Left lung (tissue), 14 donors: ENCODE measurements at places on chromosomes 16 and 17.

DNA sequence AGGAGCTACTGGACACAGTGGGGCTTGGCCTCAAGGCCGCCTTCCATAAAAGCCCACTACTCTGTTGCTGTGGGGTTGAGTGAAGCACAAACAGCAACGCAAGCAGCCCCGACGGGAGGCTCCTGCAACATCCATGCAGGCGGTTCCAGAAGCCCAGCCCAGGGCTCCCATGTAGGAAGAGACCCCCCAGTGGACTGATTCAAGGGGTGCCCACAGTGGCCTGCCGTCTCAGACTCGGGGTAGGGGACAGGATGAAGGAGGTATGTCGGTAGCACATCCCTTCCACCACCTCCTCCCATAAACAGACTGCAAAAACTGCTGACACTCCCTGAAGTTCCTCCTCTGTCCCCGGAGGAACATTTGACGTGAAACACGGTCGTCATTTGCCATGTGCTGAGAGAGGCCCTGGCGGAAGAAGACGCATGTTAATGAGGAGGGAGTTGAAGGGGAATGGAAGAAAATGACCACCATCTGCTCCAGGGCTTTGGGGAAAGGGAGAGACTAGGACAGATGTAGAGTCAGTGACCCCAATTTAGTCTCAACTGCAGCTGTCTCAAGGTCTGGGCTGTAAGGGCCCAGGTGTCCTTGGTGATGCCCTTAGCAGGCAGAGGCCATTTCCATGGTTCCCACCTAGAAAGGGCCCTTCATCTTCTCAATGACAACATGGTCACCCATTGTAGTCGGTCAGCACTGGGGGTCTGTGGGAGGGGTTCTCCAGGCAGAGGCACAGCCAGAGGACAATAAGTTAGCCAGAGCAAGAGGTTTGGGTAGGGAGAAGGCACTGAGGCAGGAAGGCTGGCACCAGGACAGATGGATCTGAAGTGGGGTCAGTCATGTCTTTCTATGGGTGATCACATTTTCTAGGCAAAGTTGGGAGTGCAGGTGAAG lies 200.6 kb downstream of the CPPED1 start:
- H3K27me3 ChIP-seq = no peaks in the 10 kb centered on the region
- no peaks in the 10 kb centered on the region for H3K36me3 ChIP-seq
- no peak overlapping the region for H3K27ac ChIP-seq
- no peak overlapping the region for H3K4me3 ChIP-seq
- no peaks in the 10 kb centered on the region for H3K4me1 ChIP-seq
- no peak for DNase-seq

DNA sequence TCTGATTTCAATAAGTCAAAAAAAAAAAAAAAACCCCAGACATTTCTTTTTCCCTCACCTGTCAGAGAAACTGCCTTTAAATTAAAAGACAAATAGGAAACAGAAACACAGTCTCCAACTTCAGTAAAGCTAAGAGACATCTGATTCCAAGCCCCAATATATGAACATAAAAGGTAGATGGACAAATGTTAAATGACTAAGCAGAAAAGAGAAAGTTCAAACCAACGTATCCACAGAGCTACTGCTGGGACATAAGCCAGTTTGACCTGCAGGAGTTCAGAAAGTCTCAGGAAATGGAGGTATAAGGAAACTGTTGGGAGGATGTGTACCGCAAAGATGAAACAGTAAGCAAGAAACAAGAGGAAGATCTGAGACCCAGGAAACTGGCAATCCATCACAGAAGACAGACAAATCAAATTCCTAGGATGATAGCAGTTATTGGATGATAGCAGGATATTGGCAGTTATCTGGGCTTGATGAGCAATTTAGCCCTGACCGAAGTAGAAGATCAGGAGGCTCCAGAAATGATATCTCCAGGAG lies 135.0 kb downstream of the BRIP1 start:
- no peak overlapping the region for H3K27ac ChIP-seq
- H3K27me3 ChIP-seq = no peaks in the 10 kb centered on the region
- no peaks in the 10 kb centered on the region for H3K36me3 ChIP-seq
- no peak overlapping the region for H3K4me3 ChIP-seq

- no peak overlapping the region for H3K4me3 ChIP-seq
- no peaks in the 10 kb centered on the region for H3K36me3 ChIP-seq
- no peak overlapping the region for H3K27ac ChIP-seq
Measured at GRCh38 chr16:12639044-12639443, 164.6 kb downstream of the CPPED1 start.

GRCh38 chr16:1543085-1543896 lies 9.8 kb downstream of the TMEM204 start:
- peaks cover 56% of the 10 kb centered on the region for H3K36me3 ChIP-seq
- no peaks in the 10 kb centered on the region for H3K27me3 ChIP-seq
- H3K4me1 ChIP-seq = peaks cover 9% of the 10 kb centered on the region
- H3K4me3 ChIP-seq = peak overlapping the region; percentile 0
- peak; percentile 31 for DNase-seq
- H3K27ac ChIP-seq = peak overlapping the region; percentile 78

- H3K4me3 ChIP-seq = no peak overlapping the region
- H3K4me1 ChIP-seq = peaks cover 5% of the 10 kb centered on the region
- no peaks in the 10 kb centered on the region for H3K36me3 ChIP-seq
- H3K27me3 ChIP-seq = no peaks in the 10 kb centered on the region
Measured at GRCh38 chr17:19719355-19720209, 3.2 kb upstream of the SLC47A2 start.

DNA sequence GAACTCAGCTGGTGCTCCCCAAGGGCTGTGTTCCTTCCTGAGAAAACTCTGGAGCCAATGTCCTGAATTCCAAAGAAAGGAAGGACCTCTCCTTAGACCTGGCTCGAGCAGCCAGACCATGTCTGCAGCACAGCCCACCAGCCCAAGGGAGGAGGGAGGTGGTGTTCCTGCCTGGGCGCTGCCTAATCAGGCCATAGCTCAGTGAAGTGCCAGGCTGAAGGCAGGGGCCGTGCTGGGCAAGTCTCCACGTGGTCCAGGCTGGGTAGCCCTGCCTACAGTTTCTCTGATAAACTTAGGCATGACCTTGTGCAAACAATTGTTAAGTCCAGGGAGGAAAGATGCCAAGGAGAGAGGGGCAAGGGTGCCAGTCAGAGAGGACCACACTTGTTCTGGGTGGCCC lies 76.8 kb downstream of the MPRIP start:
- no peaks in the 10 kb centered on the region for H3K36me3 ChIP-seq
- H3K4me3 ChIP-seq = no peak overlapping the region
- peak; percentile 29 for DNase-seq
- H3K27me3 ChIP-seq = no peaks in the 10 kb centered on the region
- peaks cover 38% of the 10 kb centered on the region for H3K4me1 ChIP-seq

- H3K36me3 ChIP-seq = no peaks in the 10 kb centered on the region
- H3K27ac ChIP-seq = no peak overlapping the region
- no peaks in the 10 kb centered on the region for H3K27me3 ChIP-seq
- no peak overlapping the region for H3K4me3 ChIP-seq
- no peak for DNase-seq
Measured at GRCh38 chr16:75620326-75621169, 2.5 kb downstream of the ADAT1 start.
